NAMALWA (cell line): ENCODE measurements at places on chromosomes 3 and 15.

GRCh38 chr15:42802168-42802567 is 65.2 kb upstream of the CDAN1 start:
- DNase-seq, result no peak

DNA sequence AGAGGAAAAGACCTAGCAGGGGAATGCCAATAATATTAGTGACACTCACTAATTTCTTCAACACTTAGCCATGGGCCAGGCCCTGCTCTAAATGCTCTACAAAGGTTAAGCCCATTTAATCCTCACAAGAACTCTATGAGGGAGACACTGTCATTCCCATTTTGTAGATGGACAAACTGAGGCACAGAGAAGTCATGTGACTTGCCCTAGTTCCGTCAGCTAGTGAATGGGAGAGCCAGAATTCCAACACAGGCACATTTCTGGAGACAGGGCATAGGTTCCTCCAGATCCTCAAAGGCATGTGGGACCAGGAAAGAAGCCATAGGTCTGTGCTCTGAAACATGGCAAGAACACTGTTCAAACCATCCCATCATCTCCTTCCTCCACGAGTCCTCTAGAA is 31.5 kb downstream of the LOXL1 start:
- DNase-seq, result no peak

- no peak for DNase-seq
These were observed 29.9 kb upstream of the TTC14 start for GRCh38 chr3:180571831-180572598.

- DNase-seq, result peak; percentile 89
These were observed 26.6 kb upstream of the RASA2 start for GRCh38 chr3:141460097-141460704.

- DNase-seq, result no peak
These were observed 240.0 kb upstream of the CFAP20DC start for GRCh38 chr3:59289831-59290230.

GRCh38 chr3:9779075-9779593 is 9.4 kb upstream of the CAMK1 start:
- DNase-seq, result no peak

DNA sequence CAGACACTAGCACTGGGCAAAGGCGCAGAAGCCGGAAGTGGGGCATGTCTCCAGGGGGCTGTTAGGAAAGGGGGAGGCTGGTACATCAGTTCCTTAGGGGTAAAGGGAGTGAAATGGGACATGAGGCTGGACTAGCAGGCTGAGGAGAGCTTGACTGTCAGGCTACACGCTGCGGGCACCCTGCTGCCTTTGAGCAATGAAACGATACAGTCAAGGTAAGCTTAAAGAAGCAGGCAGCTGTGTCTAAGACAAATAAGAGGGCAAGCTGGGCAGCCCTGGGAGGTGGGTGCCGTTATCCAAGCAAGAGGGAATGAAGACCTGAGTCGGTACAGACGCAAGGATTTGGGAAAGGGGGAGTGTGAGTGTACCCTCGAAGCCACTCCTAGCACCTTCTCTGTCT is 51.0 kb upstream of the DCLK3 start:
- DNase-seq, result no peak

DNA sequence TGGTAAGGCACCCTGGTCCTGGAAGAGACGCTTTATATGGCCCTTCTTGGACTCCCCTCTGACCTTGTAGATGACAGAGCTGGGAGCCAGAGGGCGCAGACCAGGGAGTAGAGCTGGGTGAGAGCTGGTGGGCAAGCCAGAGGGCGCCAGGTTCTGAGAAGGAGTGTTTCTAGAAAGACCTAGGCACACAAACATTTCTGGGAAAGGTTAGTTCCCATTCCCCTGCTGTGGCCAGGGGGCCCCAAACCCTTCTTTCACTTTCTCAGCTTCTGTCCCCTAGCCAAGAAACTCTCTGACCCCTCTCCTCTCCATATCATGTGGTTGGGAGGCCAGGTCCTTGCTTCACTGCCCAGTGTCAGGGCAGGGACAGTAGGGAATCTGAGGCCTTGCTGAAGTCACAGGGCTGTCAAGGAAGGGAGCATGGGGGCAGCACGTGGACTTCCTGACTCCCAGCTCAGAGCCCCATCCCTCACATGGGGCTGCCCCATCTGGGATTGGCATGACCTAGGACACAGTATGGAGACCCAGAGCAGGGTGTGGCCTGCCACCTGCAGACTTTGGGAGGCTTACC is 3.6 kb downstream of the HEMK1 start:
- no peak for DNase-seq

GRCh38 chr3:56157693-56158362 is 310.4 kb downstream of the ERC2 start:
- peak; percentile 1 for DNase-seq

- DNase-seq, result no peak
These were observed 406.1 kb downstream of the PLCL2 start for GRCh38 chr3:17290894-17291293.

DNA sequence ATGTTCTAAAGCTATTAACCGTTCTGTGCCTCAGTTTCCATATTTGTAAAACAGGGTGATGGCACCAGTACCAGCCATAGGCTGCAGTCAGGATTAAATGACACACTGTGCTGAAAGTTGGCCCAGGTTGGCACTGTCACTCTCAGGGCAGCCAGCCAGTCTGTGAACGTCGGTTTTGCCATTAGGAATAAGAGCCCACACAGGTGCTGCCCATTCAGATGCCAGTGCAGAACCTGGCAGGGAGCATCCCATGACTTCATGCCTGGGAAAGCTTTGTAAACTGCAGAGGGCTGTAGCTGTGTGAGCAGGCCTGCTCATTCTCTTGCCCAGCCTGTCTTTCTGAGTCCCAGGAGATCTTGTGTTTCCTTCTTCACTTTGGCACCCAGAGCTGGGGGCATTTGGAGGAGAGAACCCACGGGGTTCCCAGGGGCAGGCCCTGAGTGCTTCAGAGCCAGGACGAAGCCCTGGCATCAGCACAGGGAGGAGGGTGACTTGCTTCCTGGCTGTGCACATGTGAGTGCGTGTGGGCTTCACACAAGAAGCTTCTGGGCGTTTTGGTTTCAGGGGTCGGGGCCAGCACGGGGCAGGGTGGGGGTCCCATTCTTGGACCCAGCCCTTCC is 46.9 kb downstream of the ZNF710 start:
- no peak for DNase-seq

DNA sequence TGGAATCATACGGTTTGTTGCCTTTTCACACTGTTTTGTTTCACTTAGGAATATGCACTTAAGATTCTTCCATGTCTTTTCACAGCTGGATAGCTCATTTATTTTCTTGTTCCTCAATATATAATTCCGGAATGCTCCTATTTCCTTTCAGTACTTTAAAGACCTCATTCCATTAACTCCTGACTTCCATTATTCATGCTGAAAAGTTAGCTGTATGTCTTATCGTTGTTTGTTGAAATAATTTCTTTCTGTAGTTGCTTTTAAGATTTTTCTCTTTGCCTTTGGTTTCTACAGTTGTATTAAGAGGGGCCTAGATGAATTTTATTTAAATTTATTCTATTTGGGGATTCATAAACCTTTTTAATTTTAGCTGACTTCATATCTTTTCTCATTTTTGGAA is 122.2 kb downstream of the ANXA2 start:
- no peak for DNase-seq

DNA sequence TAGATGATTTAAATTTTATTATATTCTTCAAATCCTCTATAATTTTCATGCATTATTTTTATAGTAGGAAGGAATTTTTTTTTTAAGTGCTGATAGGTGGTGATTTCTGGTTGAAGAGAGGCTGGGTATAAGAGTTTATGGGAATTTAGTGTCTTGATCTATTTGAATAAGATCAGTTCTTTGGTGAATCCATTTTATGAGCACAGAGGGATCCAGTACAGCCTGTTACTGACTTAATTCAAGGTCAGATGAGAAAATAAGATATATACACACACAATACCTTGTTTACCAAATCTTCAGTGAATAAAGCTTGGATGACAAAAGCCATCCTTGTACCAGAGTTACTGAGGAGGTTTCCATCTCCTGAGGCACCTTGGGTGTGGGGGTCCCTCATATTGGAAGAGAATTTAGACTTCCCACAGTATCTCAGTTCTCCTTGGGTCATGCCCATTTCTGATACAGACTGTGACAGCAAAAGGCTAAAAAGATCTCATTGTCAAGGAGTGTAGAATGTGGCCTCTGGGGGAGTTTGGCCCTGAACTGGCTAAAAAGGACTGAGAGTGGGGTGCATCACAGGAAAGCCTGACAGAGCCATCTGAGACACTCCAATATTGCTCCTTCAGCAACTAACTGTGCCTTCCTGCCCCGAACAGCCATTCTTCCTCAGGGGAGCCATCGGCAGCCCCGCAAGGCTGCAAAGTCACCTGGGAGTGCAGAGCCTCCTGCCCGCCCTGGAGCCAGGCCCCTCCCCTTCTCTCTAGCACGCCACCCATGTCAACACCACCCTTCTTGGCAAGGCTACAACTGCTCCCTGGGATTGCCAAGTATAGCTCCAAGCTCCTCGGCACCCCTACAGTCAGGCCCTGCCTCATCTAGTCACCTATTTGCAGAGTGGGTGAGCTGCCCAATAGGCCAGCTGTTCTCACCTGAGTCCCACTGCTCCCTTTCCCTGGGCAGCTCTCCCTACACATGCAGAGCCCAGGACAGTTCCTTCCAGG is 43.1 kb upstream of the HACD2 start:
- DNase-seq, result no peak

DNA sequence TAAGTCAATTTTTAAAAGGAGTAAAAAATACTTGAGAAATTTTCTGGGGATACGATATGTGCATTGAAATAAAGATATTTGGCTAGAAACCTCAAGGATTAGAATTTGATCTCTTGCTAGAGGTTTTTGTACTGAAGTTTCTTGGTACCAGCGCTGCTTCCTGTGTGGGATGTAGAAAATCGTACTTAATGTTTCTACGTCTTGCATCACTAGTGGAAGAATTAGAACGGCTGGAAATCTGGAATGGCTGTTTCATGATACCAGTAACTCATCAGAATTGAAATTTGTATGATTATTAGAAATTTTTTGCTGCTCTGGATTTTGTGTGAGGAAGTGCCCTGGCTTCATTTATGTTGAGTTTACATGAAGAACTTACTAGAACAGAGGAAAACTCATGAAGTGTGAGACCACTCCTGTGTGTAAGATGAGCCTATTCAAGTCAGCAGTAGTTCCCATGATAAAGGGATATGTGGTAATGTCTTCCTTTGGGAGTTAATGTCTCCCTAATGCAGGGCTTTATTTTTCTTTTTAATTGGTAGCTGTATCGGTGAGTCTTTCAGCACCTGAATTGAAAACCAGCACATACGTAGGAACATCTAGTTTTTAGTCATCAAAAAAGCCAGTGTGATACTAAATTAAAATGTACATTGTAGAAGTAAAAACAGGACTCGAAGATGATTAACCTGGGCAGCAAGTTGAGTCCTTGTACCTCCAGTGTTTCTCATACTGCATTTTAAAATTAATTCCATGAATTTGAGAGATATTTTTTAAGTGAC is 3.2 kb downstream of the KBTBD8 start:
- no peak for DNase-seq

DNA sequence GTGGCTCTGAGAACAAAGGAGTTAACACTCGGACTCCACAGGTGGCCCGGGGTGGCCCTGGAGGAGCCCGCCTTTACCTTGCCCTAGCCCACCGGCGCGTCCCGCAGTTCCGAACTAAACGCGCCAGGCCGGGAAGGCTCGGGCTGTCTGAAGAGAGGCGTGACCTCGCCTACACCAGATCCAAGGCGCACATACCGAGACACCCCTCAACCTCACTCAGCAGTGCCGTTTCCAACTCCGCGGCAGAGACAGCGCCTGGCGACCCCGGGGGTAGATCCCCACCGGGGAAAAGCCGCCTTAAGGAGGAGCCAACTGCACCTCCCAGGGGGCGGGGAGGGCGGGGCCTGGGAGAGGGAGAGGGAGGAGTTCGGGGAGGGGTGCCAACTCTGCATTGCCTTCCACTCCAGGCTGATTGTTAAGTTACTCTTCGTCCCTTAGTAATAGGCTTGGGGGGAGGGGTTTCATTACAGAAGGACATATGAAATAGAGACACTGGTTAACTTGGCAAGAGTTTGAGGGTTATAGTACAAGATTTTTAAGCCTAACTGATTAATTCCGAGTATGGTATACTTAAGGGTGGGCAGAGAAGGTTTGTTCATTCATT is at the start of gene DLG1:
TSS of gene DLG1 (minus strand) at position 272 of the 604 bp plus-strand sequence. CDS start 1,408 bp downstream, outside the sequence.
- peak; percentile 95 for DNase-seq

DNA sequence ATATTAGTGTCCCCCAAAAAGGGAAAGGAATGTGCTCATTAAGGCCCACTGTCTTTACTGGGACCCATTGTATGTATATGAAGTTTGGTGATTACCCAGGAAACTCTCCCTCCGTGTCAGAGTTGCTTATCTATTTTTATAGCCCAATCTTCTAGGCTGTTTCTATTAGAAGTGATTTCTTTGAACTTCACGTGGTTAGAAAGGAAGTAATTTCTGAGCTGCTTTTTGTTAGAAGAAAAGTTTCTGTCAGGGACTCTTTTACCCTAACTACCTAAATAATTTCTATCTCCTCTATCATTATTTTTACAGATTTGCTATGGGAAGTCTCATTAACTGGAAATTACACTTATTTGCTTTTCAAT is 17.7 kb upstream of the SENP7 start:
- no peak for DNase-seq

GRCh38 chr3:32238453-32239306 is at the start of gene CMTM8:
CMTM8 (plus strand) TSS chr3:32238680; CDS start chr3:32238973, 293 bp downstream.
- DNase-seq, result peak; percentile 75

DNA sequence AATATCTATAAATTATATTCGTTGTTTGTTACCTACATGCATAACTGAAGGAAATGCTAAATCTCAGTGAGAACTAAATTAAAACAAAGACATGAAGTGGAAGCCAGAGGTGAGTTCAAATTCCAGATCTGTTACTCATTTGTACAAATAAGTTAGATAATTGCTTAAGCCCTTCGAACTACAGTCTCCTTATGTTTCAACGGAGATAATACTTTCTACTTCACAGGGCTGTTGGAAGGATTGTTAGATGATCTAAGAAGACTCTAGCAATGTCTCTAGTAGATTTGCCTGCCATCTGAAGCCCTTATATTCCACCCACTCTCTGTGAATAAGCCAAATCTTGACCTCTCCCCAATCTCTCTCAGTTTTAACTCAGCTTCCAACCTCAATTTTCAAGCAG is 125.8 kb downstream of the P2RY1 start:
- no peak for DNase-seq

DNA sequence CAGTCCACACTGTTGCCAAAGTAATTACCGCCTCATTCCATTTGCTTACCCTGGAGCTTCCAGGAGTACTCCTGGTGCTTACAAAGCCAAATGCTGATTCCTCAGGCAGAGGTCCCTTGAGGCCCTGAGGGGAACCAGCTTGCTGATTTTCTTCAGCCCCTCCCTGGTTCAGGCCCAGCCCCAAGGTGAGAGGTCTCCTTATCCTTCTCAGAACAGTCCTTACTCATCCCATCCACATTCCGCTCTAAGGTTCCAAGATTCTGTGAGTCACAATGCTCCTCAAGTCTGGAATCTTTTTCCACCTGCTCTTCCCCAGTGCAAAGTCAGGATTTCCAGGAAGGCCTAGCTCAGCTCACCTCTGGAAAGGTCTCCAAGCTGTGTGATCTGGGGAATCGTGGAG is 1.8 kb upstream of the ATP10A start:
- DNase-seq, result no peak

GRCh38 chr3:44915702-44916438 is 41.5 kb downstream of the TGM4 start:
- no peak for DNase-seq
